ENCODE measurements at places on chromosomes 6 and 20.

- DNase-seq: no peak
Observed at GRCh38 chr6:3690506-3690905, 61.0 kb downstream of the PXDC1 start.

DNA sequence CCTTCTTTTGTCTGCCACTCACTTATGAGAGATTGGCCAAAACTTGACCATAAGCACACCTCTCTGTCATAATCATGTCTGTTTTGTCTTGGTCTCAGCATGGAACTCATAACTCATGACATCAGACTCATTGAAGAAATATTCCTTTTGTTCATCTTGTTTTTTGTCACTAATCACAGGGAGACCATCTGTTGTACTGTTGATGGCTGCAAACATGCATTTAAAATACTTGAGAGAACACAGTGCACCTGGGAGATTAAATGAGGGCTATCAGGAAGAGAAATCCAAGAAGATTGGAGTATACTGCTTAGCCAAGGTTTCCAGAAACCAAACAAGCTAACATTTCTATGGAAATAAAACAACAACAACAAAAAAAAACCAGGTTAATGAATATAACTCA, 689.7 kb downstream of the EPM2A start:
- DNase-seq: no peak

DNA sequence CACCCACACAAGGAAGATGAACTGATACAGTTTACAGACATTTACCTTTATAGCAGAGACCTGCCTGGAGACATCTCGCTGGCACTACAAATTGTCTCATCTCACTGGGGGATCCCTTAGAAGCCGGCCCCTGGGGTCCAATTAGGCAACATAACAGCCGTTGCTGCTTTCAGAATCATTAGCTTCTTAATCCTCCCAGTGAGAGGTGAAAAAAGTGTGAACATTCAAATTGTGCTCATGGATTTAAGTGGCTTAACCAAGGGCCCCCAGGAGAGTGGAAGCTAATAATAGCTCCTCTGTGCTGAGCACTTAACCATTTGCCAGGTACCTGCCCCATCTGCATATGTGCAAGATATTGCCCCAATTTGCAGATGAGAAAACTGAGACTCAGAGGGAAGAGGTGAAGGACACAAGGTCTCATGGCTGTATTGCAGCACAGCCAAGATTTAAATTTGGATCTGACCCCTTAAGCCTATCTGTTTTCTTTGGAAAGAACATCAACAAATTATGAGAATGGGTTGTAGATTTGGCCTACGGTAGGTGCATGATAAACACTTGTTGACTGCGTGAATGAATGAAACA, 101.0 kb downstream of the EYA2 start:
- DNase-seq: no peak

DNA sequence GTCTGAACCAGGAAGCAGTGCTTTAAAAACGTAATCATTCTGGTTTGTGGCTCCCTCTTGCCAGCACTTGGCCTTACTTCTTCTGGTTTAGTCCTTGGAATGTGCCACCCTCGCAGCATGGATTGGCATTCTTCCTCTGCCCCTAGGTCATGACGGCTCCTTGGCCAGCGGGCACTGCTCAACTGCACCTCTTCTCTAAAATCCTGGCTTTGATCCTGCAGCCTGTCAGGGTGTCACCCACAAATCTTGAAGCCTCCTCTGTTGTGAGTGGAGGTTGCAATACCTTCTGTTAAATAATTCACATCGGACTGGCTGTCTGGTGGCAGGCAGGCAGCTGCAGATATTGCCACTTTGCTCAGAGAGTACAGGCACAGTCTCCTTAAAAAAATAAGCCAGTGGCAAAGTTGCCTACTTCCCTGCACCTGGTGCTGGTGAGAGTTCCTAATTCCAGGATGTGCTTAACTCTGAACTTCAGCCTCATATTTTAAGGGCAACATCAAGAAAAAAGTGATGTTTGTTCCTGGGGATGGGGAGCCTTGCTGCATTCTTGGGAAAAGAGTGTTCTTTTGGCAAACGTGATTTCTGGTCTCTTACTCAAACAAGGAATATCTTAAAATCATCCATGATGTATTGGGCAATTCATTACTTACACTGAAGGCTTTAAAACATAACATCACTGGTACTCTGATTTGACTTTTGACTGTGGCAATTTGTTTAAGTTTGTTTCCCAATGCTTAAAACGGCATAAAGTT, 179.8 kb downstream of the FOXA2 start:
- no peak for DNase-seq

- DNase-seq: no peak
Observed at GRCh38 chr6:130514712-130515111, 148.9 kb downstream of the TMEM200A start.

- no peak for DNase-seq
Observed at GRCh38 chr6:11129908-11130565, 18.5 kb upstream of the ERVFRD-1 start.
